Tibial artery (tissue), 4 donors: ENCODE measurements at places on chromosomes 12 and 14.

- no peak for DNase-seq
These were observed 230.2 kb upstream of the NAV3 start for GRCh38 chr12:77600468-77600843.

- no peak for DNase-seq
These were observed 403 bp upstream of the PNP start for GRCh38 chr14:20468764-20469241.

DNA sequence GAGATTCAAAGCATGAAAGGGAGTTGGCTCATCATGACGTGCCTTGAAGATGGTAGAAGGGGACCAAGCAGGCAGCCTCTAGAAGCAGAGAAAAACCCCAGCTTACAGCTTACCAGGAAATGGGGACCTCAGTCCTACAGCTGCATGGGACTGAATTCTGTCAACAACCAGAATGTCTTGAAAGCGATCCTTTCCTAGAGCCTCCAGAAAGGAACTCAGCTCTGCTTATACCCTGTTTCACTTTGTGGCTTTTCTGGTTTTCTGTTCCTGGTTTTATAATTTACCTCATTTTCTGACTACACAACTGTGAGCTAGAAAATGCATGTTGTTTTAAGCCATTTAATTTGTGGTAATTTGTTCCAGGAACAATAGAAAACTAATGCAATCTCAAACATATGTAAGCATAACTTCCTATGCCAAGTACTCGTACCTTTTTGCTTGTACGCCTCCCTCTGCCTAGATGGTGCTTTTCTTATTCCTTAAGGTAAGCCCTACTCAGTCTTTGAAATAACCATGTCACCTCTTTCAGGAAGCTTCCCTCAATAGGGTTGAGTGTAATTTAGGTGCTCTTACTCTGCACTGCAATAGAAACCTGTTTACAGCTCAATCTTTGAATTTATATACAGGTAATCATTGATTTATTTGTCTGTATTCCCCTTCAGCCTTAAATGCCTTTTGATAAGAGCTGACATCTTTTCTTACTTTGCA is 348.8 kb downstream of the TMEM117 start:
- DNase-seq, result no peak

DNA sequence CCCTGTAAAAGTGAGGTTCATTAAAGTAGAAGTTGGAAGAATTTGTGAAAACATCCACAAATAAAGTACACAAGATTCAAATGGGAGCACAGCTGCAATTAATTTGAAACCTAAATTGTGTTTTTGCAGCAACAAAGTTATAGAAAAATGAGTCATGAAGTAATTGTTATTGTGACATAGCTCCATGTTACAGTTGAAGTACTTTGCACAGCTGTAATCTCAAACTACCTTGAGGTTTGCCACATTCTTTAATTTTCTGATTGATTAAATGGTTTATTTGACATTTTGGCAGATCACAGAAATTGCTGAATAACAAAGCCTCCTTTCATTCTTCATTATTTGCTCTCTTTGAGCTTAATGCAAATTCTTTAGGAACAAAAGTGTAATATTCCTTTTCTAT is 111.3 kb downstream of the RMST start:
- DNase-seq, result no peak

DNA sequence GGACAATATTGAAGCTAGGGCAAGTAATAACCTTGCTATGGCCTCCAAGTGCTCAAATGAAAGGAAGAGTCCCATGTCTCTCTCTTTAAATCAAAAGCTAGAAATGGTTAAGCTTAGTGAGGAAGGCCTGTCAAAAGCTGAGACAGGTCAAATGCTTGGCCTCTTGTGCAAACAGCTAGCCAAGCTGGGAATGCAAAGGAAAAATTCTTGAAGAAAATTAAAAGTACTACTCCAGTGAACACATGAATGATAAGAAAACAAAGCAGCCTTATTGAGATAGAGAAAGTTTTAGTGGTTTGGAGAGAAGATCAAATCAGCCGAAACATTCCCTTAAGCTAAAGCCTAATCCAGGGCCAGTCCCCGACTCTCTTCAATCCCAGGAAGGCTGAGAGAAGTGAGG is 84.1 kb upstream of the PLEKHA5 start:
- DNase-seq, result no peak

DNA sequence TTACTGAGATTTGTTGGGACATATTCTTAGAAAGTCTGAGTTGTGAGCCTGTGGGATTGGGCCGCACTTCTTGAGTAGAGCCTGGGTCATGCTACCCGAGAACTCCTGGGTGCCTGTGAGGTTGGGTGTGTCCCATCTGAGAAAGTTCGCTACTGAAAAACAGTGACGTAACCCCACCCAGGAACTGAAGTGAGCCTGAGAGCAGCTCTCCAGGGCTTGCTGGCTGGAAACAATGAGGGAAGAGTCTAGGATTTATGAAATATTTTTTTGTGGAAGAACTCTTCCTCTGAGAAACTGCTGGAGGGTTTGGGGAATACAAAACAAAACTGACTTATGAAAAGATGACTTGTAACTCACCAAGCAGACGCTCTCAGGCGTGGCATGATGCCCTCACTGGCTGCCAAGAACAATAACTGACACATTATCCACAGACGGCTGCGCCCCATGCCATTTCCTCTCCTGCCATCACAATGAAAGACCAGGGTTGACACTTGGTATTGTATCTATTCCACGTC is 69.2 kb downstream of the RASSF3 start:
- peak; percentile 93 for DNase-seq

DNA sequence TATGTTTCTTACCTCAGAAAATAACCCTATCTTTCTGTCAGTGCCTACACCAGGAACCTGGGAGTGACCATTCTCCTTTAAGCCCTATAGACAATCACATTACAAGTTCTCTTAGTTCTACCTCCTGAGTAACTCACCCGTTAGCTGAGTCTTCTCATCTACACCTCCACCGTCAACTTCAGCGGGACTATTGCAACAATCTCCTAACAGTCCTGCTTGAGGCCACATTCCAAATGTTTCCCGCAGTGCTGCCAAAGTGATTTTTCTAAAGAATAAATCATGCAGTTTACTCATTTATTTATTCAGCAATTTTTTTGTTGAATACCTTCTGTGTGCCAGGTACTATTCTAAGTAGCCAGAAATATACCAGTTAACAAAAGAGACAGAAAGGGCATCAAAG is 285.0 kb upstream of the GRIP1 start:
- DNase-seq, result no peak

DNA sequence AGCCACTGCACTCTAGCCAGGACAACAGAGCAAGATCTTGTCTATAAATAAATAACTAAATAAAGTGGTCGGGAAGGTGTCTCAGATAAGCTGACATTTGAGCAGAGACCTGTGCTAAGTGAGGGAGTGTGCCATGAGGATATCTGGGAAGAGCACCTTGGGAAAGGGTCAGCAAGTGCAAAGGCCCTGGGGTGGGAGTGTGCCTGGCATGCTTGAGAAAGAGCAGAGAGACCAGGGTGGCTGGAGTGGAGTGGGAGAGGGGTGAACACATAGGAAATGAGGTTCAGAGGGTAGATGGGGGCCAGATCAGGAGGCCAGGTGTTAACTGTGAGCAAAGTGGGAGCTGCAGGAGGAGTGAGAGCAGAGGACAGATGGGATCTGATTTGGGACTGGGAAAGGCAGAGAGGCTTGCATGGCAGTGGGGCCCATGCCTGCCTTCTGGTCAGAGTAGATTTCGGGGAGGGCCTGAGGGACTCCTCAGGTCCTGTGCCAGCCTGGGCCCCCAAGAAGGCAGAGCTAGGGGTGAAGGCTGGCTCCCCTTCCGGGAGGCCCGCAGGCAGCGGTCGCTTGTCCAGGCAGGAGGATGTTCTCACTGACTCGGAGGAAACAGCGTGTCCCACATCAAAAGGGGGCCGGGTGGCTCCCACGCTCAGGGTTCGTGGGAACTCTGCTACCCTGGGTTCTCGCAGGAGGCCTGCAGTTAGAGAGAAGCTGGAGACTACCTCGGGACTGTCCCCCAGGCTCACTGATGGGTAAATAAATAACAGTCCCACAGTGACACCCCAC is 32.6 kb downstream of the DTX1 start:
- no peak for DNase-seq

DNA sequence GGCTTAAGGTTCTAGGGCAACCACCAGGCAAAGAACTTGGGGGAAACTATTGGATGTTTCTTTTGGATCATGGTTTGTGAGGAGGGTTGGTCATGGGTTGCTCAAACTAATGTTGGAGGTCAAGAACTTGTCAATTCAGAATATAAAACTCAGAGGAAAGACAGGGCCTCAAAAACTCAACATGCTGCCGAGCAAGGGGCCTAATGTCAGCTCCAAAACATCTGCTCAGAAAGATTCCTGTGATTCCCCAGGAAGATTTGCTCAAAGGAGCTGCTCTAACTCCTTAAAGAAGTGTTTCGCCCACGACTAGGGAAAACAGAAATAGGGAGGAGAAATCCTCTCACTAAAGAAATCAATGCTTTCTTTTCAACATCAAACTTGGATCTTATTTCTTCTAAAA is 3.7 kb upstream of the IGF1 start:
- no peak for DNase-seq

DNA sequence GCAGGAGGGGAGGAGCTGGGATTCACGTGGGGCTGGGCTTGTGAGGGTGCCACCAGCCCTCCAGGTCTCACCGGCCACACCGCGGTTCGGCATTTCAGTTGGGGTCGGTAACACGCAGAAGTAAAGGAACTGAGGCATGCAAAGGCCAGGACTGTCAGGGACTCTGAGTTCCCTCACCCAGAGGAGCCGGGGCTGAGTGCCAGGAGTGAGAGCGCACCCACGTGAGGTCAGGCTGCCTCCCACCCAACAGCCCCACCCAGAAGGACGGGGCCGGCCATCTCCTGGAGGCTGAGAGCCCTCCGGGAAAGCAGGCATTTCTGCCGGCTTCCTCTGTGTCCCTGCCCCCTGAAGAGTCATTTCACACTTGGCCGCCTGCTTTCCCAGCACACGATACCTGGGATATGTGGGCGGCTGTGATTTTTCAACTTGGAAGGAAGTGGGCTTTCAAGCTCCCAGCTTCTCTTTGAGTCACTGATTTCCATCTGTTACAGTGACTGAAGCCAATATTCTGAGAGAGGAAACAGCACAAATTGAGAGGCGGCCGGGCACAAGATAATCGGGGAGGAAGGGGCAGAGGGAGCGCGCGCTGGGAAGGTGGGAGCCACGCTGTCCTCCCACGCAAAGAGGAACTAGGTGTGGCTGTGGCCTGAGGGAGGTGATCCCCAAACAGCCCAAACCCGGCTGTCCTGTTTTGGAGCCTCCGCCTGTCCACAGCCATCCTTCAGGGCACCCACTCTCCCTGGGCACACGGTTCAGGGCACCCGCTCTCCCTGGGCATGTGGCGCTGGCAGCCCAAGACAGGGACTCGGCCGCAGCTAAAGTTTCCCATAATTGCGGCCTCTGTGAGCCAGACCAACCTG is 19.0 kb downstream of the GALNT9 start:
- no peak for DNase-seq

- no peak for DNase-seq
These were observed 89.8 kb downstream of the STAB2 start for GRCh38 chr12:103676893-103677292.

DNA sequence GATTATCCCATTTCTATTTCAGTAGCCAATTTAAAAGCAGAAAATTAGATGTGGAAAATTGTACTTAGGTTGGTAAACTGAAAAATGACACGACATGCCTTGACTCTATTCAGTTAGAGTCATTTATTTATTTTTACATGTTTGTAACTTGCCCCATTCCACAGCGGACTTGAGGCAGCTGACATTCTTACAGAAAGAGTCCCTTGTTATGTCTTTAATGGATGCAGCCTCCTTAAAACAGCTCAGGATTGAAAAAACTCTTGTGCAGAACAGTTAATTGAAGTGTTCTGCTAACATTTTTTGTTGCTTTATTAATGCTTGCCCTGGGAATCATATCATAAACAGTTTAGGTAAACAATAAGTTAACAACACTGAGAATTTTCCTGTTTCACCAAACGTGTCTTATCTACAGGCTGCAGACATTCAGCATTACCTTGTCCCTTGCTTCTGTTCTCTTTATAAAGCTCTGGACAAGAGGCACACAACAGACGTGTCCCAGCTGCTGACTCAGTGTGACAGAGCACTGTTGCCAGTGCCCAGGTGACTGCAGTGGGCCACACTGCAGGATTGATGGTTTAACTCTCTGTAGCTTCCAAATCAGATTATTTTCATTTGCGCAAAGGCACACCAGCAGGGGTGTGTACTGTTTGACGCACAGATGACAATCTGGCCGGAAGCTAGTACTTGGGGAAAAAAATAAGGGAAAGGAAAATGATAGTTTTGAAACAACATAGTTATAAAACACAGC is 101.6 kb downstream of the PELI2 start:
- DNase-seq, result no peak

DNA sequence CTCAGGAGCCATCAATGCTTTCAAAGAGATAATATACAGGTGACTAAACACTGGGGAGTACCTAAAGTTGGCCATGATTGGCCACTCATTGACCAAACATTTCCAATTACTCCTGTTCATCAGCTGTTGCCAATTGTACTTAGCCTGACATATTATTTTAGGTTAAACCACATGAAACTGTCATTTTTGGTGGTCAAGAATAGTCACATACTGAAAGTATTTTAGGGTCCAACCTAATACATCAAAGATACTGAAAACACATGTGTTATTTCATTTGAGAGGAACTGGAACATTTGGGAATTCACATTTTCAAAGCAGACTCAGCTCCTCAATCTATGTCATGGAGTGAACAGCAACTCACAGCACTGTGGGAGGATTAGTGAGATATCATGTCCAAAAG is 63.9 kb upstream of the KCNA5 start:
- no peak for DNase-seq

DNA sequence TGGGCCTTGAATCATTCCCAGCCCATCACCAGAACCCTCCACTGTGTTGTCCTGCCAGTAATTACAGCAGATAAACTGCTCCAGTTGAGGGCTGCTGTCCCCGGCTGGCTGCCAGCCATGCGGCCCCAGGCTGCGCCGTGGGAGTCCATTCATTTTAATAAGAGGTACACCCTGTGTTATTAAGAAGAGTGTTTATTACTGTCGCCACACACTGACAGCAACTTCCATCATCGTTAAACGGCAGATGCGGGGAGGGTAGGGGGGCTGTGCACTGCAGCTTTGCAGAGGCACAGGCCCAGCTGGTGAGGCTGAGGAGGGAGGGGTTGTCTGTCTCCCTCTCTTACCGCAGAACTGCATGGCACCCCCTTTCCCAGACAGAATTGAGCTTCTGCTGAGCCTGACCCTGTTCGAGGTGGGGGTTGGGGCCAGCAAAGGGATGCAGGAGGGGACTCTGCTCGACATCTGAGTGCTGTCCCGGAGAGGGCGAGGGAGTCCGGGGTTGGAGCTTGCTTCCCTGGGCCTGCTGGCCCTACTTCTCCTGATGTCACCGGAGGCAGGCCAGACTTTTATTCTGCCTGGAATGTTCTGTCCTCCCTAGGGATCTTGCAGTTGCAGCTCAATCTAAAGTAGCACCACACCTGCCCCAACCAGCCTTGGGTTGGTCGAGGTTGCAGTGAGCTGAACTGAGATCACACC is 33.8 kb upstream of the GPATCH2L start:
- DNase-seq, result no peak

- DNase-seq, result no peak
These were observed 92.0 kb downstream of the RAD51B start for GRCh38 chr14:67911562-67911961.
